ENCODE measurements at places on chromosomes 5 and 9.

DNA sequence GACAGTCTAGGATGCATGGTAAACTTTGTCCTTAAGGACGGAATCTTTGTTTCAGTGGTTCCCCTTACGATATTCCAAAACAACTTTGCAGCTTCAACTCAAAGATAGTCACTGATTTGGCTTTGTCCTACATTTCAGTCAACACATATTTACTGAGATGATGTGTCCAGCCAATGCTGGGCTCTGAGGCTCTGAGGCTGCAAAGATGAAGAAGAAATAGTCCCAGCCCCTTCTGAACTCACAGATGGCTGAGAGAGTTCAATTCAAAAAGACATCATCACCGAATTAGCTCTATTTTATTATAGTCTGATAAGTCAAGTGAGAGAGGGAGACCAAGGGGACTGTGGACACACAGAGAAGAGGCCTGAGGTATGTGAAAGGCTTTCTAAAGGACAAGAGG, 544.0 kb downstream of the ACTL7B start:
- no peaks in the 10 kb centered on the region for H3K36me3 ChIP-seq
- no peak for DNase-seq
- H3K4me1 ChIP-seq, result no peaks in the 10 kb centered on the region
- no peaks in the 10 kb centered on the region for H3K27me3 ChIP-seq
- no peak overlapping the region for H3K4me3 ChIP-seq

- no peaks in the 10 kb centered on the region for H3K27me3 ChIP-seq
- DNase-seq, result no peak
- peaks cover 27% of the 10 kb centered on the region for H3K36me3 ChIP-seq
Observed at GRCh38 chr9:131214876-131215275, 61.4 kb downstream of the FAM78A start.

DNA sequence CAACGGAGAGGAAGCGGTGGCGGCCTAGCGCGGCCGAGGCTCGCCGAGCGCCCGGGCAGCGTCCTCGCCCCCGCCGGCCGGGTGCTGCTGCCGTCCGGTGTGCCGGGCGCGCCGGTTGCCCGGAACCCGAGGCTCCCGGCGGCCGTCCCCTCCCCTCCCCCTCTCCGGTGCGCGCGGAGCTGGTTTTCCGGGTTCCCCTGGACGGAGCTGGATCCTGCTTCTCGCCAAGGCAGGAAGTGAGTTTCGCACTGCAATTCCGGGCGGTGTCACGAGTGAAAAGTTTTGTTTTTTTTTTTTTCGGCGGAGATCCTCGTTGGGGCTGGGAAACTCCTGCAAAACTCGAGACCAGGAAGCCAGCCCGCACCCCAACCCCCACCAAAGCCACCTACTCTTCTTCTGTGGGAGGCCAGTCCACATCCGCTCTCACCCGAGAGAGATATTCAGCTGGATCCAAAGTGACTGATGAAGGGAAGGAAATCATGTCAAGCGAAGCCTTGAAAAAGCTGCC, at the start of gene ERBIN:
TSS of gene ERBIN (plus strand) at position 300 of the 508 bp plus-strand sequence. CDS start 66,144 bp downstream, outside the sequence.
- peak within 1 kb of the TSS; percentile 95 for H3K27ac ChIP-seq
- H3K36me3 ChIP-seq, result peaks cover 38% of the 10 kb centered on the region
- H3K4me1 ChIP-seq, result peaks cover 37% of the 10 kb centered on the region

DNA sequence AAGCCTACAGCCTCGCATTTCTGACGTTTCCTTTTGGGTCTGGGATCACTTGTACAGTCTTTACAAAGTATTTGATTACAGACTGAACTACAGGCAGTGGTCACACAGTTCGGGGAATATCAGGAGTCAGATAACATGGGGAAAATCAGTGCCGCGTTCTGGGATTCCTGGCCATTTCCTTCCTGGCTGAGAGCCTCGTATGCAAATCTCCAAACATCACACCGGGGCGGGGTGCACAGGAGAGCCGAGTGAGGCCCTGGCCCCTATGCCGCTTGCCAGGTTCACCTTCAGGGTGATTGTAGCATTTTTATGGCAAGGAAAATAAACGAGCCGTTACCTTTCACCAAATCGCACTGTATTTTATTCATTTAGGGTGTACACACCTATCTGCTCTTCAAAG, 29.6 kb upstream of the SLC9A3 start:
- no peak overlapping the region for H3K4me3 ChIP-seq
- H3K36me3 ChIP-seq, result no peaks in the 10 kb centered on the region
- no peaks in the 10 kb centered on the region for H3K4me1 ChIP-seq
- peaks cover 38% of the 10 kb centered on the region for H3K27me3 ChIP-seq
- H3K27ac ChIP-seq, result no peak overlapping the region

DNA sequence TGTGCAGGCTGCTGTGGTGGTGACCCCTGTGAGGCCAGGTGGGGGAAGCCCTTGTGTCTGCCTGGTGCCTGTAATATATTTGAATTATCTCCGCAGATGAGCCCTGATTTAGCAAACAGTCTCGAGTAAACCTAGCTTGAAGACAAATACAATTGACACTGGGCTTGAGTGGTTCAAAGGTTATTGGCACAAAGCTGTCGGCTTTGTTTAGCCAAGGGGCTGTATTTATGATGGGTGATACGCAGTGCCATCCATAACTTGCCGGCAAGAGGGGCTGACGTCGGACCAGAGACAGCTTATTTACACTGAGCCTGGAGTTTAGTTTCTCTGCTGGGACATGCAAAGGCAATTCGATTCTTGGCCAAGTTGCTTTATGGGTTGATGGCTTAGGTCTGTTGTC, 20.0 kb upstream of the PITX1 start:
- no peaks in the 10 kb centered on the region for H3K36me3 ChIP-seq
- H3K27ac ChIP-seq, result no peak overlapping the region
- no peak overlapping the region for H3K4me3 ChIP-seq

DNA sequence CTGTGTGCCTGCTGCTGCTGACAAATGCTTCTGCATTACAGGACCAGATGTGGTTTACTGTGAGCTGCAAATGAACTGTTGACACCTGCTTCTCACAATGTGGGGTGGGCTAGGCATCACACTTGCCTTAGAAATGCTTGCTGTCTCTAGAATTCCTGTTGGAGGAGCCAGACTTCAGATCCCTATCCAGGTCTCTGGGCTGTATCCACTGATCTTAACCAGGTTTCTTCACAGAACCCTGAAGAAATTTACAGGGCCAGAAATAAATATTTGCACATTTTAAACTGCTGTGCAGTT, 255.4 kb downstream of the FAM114A2 start:
- no peak overlapping the region for H3K4me3 ChIP-seq
- H3K4me1 ChIP-seq, result no peaks in the 10 kb centered on the region
- no peak for DNase-seq

DNA sequence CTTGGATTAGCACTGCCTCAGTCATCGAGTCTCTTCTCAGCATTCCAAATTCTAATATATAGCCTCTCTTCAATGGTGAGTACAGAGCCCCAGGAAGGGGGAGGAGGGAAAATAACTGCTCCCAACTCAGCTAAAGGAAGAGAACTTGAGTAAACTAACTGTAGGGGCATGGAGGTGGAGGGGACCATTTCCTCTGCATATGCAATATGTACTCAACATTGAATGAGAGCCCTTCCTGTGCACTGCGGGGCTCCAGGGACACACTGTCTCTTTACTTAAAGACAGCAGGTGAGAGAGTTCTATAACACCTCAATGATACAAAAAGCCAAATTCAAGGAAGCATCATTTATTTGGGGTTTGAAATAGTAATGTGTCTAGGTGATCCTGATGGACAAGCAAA, 75.1 kb downstream of the GNAQ start:
- no peaks in the 10 kb centered on the region for H3K36me3 ChIP-seq
- H3K27ac ChIP-seq, result no peak overlapping the region
- H3K4me3 ChIP-seq, result no peak overlapping the region
- H3K27me3 ChIP-seq, result peaks cover 22% of the 10 kb centered on the region

- no peak for DNase-seq
- H3K27me3 ChIP-seq, result peaks cover 7% of the 10 kb centered on the region
- H3K4me3 ChIP-seq, result no peak overlapping the region
- H3K27ac ChIP-seq, result no peak overlapping the region
Observed at GRCh38 chr9:89145097-89145496, 33.5 kb downstream of the SHC3 start.

- H3K36me3 ChIP-seq, result no peaks in the 10 kb centered on the region
- no peak for DNase-seq
- H3K27ac ChIP-seq, result no peak overlapping the region
- H3K27me3 ChIP-seq, result peaks cover 33% of the 10 kb centered on the region
- H3K4me1 ChIP-seq, result no peaks in the 10 kb centered on the region
Observed at GRCh38 chr9:4225291-4226028, 74.4 kb downstream of the GLIS3 start.

- no peaks in the 10 kb centered on the region for H3K4me1 ChIP-seq
- H3K27ac ChIP-seq, result no peak overlapping the region
- H3K4me3 ChIP-seq, result no peak overlapping the region
- DNase-seq, result no peak
- H3K27me3 ChIP-seq, result peaks cover 50% of the 10 kb centered on the region
Observed at GRCh38 chr9:121598167-121598964, 53.1 kb upstream of the DAB2IP start.

DNA sequence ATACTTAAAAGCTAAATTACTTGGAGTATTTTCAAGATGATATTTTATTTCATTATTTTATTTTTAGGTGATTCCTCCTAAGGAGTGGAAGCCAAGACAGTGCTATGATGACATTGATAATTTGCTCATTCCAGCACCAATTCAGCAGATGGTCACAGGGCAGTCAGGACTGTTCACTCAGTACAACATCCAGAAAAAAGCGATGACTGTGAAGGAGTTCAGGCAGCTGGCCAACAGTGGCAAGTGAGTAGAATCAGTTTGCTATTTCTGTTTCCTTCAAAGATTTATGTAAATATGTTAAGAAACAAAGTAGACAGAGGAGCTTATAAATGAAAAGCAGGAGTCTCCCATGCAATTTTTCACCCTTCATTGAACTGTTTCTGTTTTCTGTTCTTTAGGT, 47.8 kb downstream of the KDM4C start:
- no peak overlapping the region for H3K4me3 ChIP-seq
- H3K27ac ChIP-seq, result no peak overlapping the region
- no peaks in the 10 kb centered on the region for H3K27me3 ChIP-seq
- peaks cover 22% of the 10 kb centered on the region for H3K36me3 ChIP-seq
- no peaks in the 10 kb centered on the region for H3K4me1 ChIP-seq

- H3K36me3 ChIP-seq, result no peaks in the 10 kb centered on the region
- peak overlapping the region; percentile 25 for H3K4me3 ChIP-seq
- peaks cover 7% of the 10 kb centered on the region for H3K4me1 ChIP-seq
- peaks cover 92% of the 10 kb centered on the region for H3K27me3 ChIP-seq
Observed at GRCh38 chr5:38259062-38259808, 876 bp downstream of the EGFLAM start.

- peaks cover 3% of the 10 kb centered on the region for H3K4me1 ChIP-seq
- H3K27ac ChIP-seq, result no peak overlapping the region
- H3K4me3 ChIP-seq, result no peak overlapping the region
- DNase-seq, result no peak
Observed at GRCh38 chr9:135474915-135475314, 4.7 kb upstream of the PPP1R26 start.

DNA sequence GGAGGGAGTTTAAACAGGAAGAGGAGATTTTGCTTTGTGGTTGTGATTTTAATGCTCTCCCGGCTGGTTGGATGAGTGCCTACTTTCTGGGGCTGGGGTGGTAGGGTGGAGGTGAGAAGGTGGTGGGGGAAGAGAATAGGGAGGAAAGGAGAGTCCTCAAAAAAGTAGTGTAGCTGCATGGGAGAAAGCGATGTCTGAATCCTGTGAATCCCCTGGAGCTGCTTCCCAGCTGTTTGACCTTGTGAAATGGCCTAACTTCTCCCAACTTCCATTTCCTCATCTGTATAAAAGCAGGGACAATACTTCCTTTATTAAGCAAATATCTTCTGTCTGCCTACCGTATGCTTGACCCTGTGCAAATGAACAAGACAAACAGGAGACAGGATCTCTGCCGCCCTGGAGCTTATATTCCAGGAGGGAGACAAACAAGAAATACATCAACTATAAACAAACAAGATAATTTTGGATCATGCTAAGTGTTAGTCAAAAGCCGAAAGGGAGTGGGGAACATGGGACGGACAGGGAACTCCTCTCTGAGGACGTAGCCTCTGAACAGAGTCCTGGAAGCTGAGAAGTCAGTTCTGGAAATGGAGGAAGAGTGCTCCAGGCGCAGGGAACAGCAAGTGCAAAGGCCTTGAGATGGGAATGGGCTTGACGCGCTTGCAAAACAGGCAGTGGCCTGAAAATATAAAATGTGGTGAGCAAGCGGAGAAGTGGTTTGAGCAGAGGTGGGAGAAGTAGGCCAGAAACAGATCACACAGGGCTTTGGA, 103.5 kb downstream of the SPRY4 start:
- H3K27me3 ChIP-seq, result peaks cover 4% of the 10 kb centered on the region
- DNase-seq, result no peak
- H3K4me3 ChIP-seq, result no peak overlapping the region
- peaks cover 5% of the 10 kb centered on the region for H3K36me3 ChIP-seq
- H3K4me1 ChIP-seq, result peaks cover 11% of the 10 kb centered on the region

GRCh38 chr5:117872798-117873368, 1115.5 kb downstream of the DTWD2 start:
- no peak overlapping the region for H3K4me3 ChIP-seq
- H3K4me1 ChIP-seq, result no peaks in the 10 kb centered on the region
- H3K27me3 ChIP-seq, result no peaks in the 10 kb centered on the region
- H3K36me3 ChIP-seq, result no peaks in the 10 kb centered on the region
- H3K27ac ChIP-seq, result no peak overlapping the region
- DNase-seq, result no peak

DNA sequence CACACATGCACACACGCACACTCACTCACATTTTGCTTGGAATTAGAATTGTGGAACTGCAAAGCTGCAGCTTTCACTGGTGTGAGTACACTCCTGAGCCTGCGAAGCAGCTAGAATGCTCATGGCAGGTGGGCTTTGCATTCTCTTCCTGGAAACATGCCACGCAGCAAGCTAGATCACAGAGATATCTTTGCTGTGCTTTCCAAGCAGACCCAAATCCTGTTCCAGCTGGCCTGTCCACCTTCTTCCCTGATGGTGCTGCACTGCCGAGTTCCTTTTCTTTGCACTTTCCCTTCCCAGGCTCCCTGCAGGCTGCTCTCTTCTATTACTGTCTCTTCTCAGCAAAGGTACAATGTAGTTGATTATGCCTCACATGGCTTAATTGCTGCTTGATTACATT, 92.7 kb upstream of the CKMT2 start:
- H3K4me3 ChIP-seq, result no peak overlapping the region
- H3K4me1 ChIP-seq, result peaks cover 5% of the 10 kb centered on the region
- H3K36me3 ChIP-seq, result peaks cover 11% of the 10 kb centered on the region
- no peaks in the 10 kb centered on the region for H3K27me3 ChIP-seq
- no peak overlapping the region for H3K27ac ChIP-seq
- no peak for DNase-seq

GRCh38 chr5:79001471-79001870, 16.4 kb upstream of the ARSB start:
- H3K4me3 ChIP-seq, result no peak overlapping the region
- H3K27me3 ChIP-seq, result peaks cover 35% of the 10 kb centered on the region
- no peaks in the 10 kb centered on the region for H3K36me3 ChIP-seq
- no peaks in the 10 kb centered on the region for H3K4me1 ChIP-seq
- DNase-seq, result no peak

GRCh38 chr5:149239917-149240316, 31.7 kb upstream of the AFAP1L1 start:
- peak overlapping the region; percentile 86 for H3K27ac ChIP-seq
- H3K4me1 ChIP-seq, result peaks cover 32% of the 10 kb centered on the region
- no peak for DNase-seq
- peak overlapping the region; percentile 76 for H3K4me3 ChIP-seq
